ENCODE measurements at places on chromosomes 4 and X.

GRCh38 chrX:2829469-2830246 is 928 bp downstream of the GYG2 start:
- DNase-seq = no peak

DNA sequence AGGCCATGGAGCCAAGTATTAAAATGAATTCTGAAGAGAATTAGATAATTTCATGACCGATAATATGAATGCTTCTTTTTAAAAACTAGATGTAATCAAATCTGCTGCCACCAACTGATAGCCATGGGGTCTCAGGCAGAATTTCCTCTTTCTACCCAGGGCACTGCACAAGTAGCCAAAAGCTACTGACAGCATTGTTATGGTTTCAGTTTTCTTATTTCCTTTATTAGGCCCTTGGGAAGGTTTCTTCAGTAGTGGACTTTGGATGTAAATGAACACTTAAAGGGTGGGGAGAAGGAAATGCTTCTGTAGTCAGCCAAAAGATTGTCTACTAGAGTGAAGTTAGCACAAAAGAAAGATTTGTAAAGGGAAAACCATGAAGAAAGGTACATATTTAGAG is 686.0 kb downstream of the ADGRL3 start:
- no peak for DNase-seq

DNA sequence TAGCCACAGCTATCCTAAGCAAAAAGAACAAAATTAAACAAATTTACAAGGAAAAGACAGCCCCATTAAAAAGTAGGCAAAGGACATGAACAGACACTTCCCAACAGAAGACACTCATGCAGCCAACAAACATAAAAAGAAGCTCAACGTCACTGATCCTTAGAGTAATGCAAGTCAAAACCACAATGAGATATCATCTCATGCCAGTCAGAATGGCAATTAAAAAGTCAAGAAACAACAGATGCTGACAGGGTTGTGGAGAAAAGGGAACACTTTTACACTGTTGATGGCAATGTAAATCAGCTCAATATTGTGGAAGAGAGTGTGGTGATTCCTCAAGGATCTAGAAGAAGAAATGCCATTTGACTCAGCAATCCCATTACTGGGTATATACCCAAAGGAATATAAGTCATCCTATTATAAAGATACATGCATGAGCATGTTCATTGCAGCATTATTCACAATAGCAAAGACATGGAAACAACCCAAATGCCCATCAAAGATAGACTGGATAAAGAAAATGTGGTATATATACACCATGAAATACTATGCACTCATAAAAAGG is 163.0 kb upstream of the TET2 start:
- DNase-seq = no peak

GRCh38 chrX:47568656-47569295 is 7.8 kb downstream of the ARAF start:
- no peak for DNase-seq

GRCh38 chrX:70456256-70456655 is 11.6 kb downstream of the DLG3 start:
- DNase-seq = no peak

DNA sequence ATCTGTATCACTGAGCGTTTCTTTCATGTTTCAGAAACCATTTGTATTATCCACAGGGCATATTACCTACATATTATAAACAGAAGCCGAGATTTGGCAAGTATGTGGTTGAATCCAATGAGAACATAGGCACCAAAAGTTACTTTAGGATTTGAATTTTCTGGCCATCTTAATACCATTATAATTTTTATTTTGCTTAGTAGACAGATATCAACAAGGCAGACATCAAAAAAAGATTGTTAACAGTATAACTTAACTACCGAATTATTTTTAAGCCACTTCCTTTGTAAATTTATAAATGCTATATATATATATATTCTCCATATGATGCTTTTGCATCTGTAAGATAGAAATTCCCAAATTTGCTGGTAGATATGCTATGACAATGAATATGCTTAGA is 2.2 kb downstream of the GUCY1B1 start:
- DNase-seq = no peak

Measured in NCI-H2081 treated with DMSO at 0.1 percent for 48 hours (cell line).